M059J (cell line): ENCODE measurements at places on chromosomes 2 and 18. TPM values are rescaled to one million over a fixed set of nuclear protein-coding genes. Genes with fewer than 3 reads are reported as not detected.

The TBR1 gene
- not detected in 2 replicates for total RNA-seq

The CABLES1 gene
- 5.0 and 9.0 TPM in 2 replicates for total RNA-seq

The BMP10 gene
- not detected in 2 replicates for total RNA-seq

The PDE6D gene
- total RNA-seq: 61.5 and 67.0 TPM in 2 replicates

The TEKT4 gene
- total RNA-seq: not detected in 2 replicates

The MRPS5 gene
- 66.4 and 66.8 TPM in 2 replicates for total RNA-seq

The DLGAP1 gene
- not detected in 2 replicates for total RNA-seq

The MYO5B gene
- 4.1 and 5.5 TPM in 2 replicates for total RNA-seq
